ENCODE measurements at places on chromosomes 3 and 15. TPM values are rescaled to one million over a fixed set of nuclear protein-coding genes. Genes with fewer than 3 reads are reported as not detected.

GRCh38 chr3:129004639-129005295 is 3.7 kb downstream of the EFCC1 start:
- no peak overlapping the region for H3K4me3 ChIP-seq
- H3K36me3 ChIP-seq, result no peaks in the 10 kb centered on the region
- peaks cover 17% of the 10 kb centered on the region for H3K4me1 ChIP-seq
- DNase-seq, result no peak
- H3K27ac ChIP-seq, result no peak overlapping the region

- H3K4me1 ChIP-seq, result peaks cover 20% of the 10 kb centered on the region
- H3K27ac ChIP-seq, result no peak overlapping the region
- H3K27me3 ChIP-seq, result no peaks in the 10 kb centered on the region
- no peak for DNase-seq
- no peak overlapping the region for H3K4me3 ChIP-seq
- no peaks in the 10 kb centered on the region for H3K36me3 ChIP-seq
These were observed 2.2 kb downstream of the SCAANT1 start for GRCh38 chr3:63910001-63910400.

GRCh38 chr3:170226426-170226960 is 4.3 kb downstream of the PRKCI start:
- no peaks in the 10 kb centered on the region for H3K27me3 ChIP-seq
- no peaks in the 10 kb centered on the region for H3K36me3 ChIP-seq
- H3K4me1 ChIP-seq, result peaks cover 50% of the 10 kb centered on the region
- no peak overlapping the region for H3K4me3 ChIP-seq
- DNase-seq, result no peak
- peak overlapping the region; percentile 51 for H3K27ac ChIP-seq

GRCh38 chr3:150345021-150345538 is 63.0 kb upstream of the TSC22D2 start:
- peaks cover 23% of the 10 kb centered on the region for H3K4me1 ChIP-seq
- no peak overlapping the region for H3K4me3 ChIP-seq
- no peaks in the 10 kb centered on the region for H3K27me3 ChIP-seq
- H3K36me3 ChIP-seq, result no peaks in the 10 kb centered on the region

DNA sequence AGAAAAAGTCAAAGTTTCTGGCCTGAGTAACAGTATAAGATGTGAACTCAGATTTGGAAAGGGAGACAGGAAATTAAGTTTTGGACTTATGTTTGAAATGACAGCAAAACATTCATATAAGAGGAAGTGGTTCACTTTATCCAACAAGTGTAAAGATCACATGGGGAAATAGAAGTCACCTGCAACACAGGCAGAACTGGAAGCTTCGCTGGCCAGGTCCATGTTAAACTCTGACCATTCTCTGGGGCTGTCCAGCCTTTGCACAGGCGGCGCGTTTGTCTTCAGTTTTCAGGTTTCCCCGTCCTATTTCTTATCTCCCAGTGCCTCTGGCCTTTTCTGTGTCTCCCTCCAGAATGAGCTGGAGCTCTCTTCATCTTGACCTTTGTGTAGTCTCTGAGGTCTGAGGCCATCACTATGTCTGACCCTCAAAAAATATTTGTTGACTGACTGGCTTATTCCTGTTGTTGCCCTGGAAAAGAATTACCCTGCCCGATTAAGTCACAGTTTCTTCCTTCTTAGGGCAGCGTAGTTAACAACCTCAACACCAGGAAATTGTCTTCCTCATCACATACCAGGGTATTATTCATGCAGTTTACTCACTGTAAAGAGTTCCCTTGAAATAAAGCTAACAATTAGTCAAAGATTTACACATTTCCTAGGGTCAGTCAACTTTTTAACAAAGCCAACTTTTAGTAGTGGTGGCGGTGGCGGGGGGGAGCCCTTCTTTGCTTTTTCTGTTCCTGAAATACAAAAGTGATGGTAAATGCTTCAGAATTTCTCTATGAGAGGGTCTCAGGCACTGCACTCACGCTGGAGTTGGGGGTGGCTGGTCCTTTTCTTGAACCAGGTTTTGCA is 959 bp upstream of the RASA2 start:
- no peak for DNase-seq
- peak overlapping the region; percentile 27 for H3K27ac ChIP-seq
- no peaks in the 10 kb centered on the region for H3K27me3 ChIP-seq
- no peak overlapping the region for H3K4me3 ChIP-seq

GRCh38 chr3:171354706-171355582 is 105.3 kb downstream of the TNIK start:
- peak; percentile 64 for DNase-seq
- H3K36me3 ChIP-seq, result no peaks in the 10 kb centered on the region
- H3K27me3 ChIP-seq, result no peaks in the 10 kb centered on the region
- peak overlapping the region; percentile 84 for H3K27ac ChIP-seq
- H3K4me1 ChIP-seq, result peaks cover 57% of the 10 kb centered on the region
- no peak overlapping the region for H3K4me3 ChIP-seq

Gene IGF2BP2
- 15.6 TPM for total RNA-seq

Gene DAZL
- total RNA-seq, result not detected

Gene MINAR1
- total RNA-seq, result 1.3 TPM

Gene PLCB2
- 3.1 TPM for total RNA-seq

Gene SEMA3G
- total RNA-seq, result 8.2 TPM
